ENCODE measurements at places on chromosomes 1 and 21. TPM values are rescaled to one million over a fixed set of nuclear protein-coding genes. Genes with fewer than 3 reads are reported as not detected.

The ANKRD65 gene
- 0.14 TPM for total RNA-seq

The KRTAP19-1 gene
- not detected for total RNA-seq

The NRIP1 gene
- 13.2 TPM for total RNA-seq

The CSF3R gene
- total RNA-seq = not detected

The CR1 gene
- not detected for total RNA-seq

The CNR2 gene
- total RNA-seq = not detected

The MAN1C1 gene
- total RNA-seq = 0.77 TPM

The LYPD8 gene
- total RNA-seq = 0.20 TPM

The RHD gene
- total RNA-seq = not detected

The NEXN gene
- 6.1 TPM for total RNA-seq

The SYCP1 gene
- not detected for total RNA-seq

The MIXL1 gene
- not detected for total RNA-seq

The LENEP gene
- not detected for total RNA-seq

Measured in A549 treated with Hydrocortisone at 1 μM for 4 hours (cell line).